ENCODE measurements at places on chromosomes 2 and 18.

GRCh38 chr2:108920686-108921085 lies 68.3 kb downstream of the EDAR start:
- DNase-seq = no peak

- DNase-seq = no peak
Observed at GRCh38 chr2:138752197-138752956, 27.8 kb downstream of the NXPH2 start.

DNA sequence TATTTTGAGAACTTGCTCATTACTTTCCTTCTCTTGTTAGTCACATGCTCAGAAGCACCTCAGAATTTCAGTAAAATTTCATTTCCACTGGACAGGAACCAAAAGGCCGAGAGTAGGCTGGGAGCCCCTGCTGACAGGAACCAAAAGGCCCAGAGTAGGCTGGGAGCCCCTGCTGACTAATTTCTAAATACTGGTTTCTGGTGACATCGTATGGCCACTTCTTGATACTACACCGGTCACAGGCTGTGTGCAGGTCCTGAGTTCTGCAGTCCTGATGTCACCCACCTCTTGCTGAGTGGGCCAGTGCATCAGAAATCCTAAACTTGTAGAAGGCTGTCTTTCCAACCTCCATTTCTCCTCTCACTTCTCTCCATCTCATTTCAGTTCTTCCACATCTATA lies 17.7 kb upstream of the EN1 start:
- DNase-seq = peak; percentile 81

GRCh38 chr2:122519366-122519765 lies 763.9 kb downstream of the TSN start:
- no peak for DNase-seq

GRCh38 chr2:42076357-42077225 lies 28.8 kb downstream of the PKDCC start:
- DNase-seq = no peak

DNA sequence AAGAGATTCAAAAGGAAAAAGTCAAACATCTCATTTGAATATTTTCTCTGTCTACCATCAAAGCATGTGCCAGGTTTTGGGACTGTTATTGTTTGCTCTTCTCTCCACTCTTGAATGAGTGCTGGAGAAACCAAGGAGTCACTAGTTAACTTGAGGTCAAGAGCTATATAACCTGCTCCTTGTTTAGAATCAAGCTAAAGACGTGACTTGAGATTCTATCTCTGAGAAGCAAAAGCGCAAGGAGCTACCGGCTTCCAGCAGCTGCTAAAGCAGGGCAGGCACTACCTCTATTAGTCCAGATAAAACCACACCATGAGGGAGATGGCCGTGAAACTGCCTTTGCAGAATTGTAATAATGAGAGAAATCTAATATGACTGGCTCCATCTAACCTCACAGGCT lies 36.0 kb downstream of the UXS1 start:
- no peak for DNase-seq

DNA sequence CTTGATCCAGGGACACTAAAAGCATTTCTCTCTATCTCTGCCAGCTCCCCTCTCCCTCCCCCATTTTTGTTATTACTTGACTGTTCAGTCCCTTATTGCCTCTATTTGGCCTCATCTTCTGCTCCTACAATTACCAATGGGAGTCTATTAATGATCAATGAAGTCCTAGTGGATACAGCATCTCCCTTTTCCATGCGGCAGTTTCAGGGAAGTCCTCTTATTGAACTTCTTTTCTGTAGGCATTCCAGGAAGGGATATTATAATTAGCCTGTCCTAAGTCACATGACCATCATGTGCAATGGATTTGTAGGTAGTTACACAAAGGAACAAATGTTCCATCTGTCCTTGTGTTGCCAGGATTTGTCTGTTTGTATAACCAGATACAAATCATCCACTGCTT lies 495.1 kb upstream of the CNTNAP5 start:
- no peak for DNase-seq

DNA sequence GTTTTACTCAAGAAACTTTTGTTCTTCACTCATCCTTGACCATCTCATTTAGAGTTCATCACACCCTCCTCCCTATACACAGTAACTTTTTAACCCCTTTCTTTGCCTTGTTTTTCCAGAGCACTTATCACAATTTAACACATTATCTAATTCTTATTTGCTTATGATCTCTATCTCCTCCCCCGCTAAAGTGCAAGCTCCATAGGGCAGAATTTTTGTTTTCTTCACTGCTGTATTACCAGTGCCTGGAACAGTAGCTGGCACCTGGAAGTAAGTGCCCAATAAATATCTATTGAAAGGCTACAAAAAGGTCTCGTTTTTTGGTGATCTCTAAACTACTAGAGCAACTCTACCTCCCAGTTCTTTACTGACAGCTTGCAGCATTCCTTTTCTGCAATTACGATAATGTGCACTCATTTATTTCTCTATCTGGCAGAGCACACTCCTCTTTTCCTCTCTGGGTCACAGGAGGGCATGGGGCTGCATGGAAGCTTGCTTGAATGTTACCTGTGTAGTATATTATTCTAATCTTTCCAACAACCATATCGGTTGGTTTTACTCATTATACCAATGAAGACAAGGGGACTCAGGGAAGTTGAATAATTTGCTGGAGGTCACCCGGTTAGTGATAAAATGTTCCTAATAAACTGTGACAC lies 57.4 kb upstream of the CHST9 start:
- DNase-seq = no peak

- no peak for DNase-seq
Observed at GRCh38 chr2:96771796-96772618, 11.3 kb downstream of the CNNM4 start.

All from adipocyte (in vitro differentiated cells).